ENCODE measurements at places on chromosomes 6 and 20. TPM values are rescaled to one million over a fixed set of nuclear protein-coding genes. Genes with fewer than 3 reads are reported as not detected.

The HMGCLL1 gene
- polyA plus RNA-seq, result 3.8 TPM

The PGC gene
- polyA plus RNA-seq, result not detected

The ZFP57 gene
- polyA plus RNA-seq, result 0.15 TPM

DNA sequence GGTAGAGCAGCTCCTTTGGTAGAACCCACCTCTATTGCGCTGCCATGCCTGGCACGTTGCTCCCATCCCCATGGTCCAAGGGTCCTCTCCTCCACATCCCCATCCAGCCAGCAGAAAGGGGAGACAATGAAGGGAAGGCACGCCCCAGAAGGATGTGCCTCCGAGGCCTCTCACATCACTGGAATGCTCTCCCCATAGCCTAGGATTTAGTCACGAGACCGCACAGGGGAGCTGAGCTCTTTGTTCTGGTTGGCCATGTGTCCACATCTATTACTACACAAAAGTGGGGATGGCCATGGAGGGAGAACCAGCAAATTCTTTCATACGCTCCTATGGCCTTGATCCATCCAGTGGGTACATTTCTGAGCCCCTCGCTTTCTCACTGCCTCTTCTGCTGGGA lies 60.5 kb upstream of the SALL4 start:
- DNase-seq, result no peak

- DNase-seq, result no peak
Observed at GRCh38 chr20:46213946-46214823, 94.1 kb downstream of the CDH22 start.

All from right renal pelvis (tissue), 4 donors.